Tibial artery (tissue), 4 donors: ENCODE measurements at places on chromosomes 6 and 20.
A peak's percentile ranks its signal among the peaks of the same experiment; 100 is the strongest.

- H3K4me1 ChIP-seq, result no peaks in the 10 kb centered on the region
- no peaks in the 10 kb centered on the region for H3K27me3 ChIP-seq
- no peak overlapping the region for H3K4me3 ChIP-seq
- peak; percentile 47 for DNase-seq
- no peaks in the 10 kb centered on the region for H3K36me3 ChIP-seq
These were observed 35.1 kb upstream of the ANKEF1 start for GRCh38 chr20:9999645-10000044.

DNA sequence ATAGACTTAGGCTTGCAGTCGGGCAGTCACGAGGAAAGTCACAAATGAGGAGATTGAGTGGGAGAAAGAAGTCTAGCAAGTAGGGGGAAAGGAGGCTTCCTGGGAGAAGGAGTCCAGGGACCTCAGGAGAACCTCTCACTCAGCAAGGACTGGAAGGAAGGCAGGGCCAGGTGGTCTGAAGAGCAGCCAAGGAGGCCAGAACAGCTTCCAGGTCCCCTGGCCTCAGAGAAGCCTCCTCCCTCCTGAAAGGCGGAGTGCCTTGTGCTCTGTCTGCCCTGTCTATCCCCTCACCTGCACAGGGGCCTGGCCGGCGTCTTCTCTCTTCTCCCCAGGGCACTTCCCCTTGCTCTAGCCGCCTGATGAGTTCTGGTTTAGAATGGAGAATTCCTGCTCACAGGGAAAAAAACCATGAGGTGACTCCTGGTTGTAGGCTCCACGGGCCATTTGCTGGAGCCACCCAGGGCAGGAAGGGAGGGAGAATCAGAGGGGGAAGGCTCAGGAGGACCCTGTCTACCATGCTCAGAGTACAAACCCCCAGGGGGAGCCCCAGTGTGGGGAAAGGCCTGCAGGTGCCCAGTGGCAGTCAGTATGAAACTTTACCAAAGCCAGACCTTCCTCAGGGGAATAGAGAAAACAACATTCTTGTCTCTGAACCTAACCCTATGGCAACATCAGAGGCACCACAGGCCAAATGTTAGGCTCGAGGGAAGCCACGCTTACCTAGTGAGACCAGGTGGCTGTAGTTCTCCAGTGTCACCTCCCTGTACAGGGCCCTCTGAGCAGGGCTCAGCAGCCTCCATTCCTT, 11.2 kb downstream of the ZNF337 start:
- no peak overlapping the region for H3K27ac ChIP-seq
- DNase-seq, result no peak
- no peaks in the 10 kb centered on the region for H3K27me3 ChIP-seq
- H3K4me1 ChIP-seq, result no peaks in the 10 kb centered on the region
- peaks cover 63% of the 10 kb centered on the region for H3K36me3 ChIP-seq

GRCh38 chr20:51383891-51384510, 158.5 kb downstream of the NFATC2 start:
- H3K36me3 ChIP-seq, result no peaks in the 10 kb centered on the region
- H3K4me3 ChIP-seq, result no peak overlapping the region
- no peak overlapping the region for H3K27ac ChIP-seq
- no peaks in the 10 kb centered on the region for H3K27me3 ChIP-seq
- no peak for DNase-seq

DNA sequence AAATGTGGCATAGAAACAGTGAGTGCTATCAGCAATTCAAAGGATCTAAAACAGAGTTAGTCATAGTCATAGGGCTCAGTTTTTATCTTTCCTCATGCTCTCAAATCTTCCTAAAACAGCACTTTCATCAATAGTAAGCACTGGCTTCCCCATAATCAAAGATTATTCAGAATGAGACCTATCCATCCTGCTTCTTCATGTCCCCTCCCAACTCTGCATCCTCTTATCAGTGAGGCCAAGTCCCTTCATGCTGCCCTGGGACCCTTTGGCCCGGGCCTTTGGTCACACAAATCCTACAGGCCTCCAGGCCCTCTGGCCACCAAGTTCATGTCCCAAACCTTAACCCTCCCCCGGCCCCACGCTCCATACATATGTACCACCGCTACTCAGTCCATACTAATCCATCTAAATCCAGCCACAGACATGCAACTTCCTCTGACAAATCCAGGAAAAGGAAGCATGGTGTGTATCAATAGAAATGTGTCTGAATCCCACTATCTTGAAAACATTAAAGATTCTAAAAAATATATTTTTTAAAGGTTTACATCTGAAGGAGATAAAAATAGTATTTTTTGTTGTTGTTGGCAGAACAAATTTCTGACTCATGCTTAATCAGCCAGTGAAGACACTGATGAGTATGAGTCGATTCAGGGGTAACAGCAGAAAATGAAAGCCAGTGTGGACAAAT, 143.5 kb downstream of the PDE7B start:
- no peaks in the 10 kb centered on the region for H3K36me3 ChIP-seq
- H3K4me3 ChIP-seq, result no peak overlapping the region
- no peak overlapping the region for H3K27ac ChIP-seq

DNA sequence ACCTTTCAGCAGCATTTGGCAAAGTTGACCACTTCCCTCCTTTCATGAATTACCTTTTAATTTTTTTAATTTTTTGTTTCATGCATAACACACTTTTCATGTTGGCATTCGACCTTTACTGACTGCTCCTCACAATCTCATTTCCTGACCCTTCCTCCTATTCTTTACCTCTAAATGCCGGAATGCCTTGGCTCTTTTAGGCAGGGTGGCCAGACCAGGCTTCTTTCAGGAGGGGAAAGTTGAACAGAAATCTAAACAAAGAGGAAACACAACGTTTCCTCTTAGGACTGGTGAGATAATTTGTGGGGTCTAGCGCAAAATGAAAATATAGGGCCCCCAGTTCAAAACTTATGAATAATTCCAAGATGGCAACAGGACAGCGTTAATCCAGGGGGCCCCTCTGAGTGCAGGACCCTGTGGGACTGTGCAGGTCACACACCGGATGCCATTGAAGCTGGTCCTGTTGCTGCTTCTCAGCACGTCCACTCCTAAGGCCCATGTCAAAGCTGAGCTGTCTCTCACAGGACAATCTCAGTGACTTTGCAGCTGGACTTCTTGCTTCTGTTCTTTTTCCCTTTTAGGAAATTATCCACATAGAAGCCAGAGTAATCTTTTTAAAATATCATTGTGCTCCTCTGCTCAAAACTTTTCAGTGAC, 313.8 kb downstream of the HDGFL1 start:
- H3K27ac ChIP-seq, result no peak overlapping the region
- no peaks in the 10 kb centered on the region for H3K36me3 ChIP-seq

GRCh38 chr20:16451982-16452381, 121.3 kb downstream of the KIF16B start:
- no peaks in the 10 kb centered on the region for H3K27me3 ChIP-seq
- peak overlapping the region; percentile 10 for H3K27ac ChIP-seq
- no peak overlapping the region for H3K4me3 ChIP-seq
- H3K4me1 ChIP-seq, result no peaks in the 10 kb centered on the region

GRCh38 chr6:154865291-154865690, 129.8 kb upstream of the TIAM2 start:
- H3K4me3 ChIP-seq, result no peak overlapping the region
- no peaks in the 10 kb centered on the region for H3K4me1 ChIP-seq
- no peaks in the 10 kb centered on the region for H3K36me3 ChIP-seq
- DNase-seq, result no peak
- no peak overlapping the region for H3K27ac ChIP-seq
- H3K27me3 ChIP-seq, result no peaks in the 10 kb centered on the region

DNA sequence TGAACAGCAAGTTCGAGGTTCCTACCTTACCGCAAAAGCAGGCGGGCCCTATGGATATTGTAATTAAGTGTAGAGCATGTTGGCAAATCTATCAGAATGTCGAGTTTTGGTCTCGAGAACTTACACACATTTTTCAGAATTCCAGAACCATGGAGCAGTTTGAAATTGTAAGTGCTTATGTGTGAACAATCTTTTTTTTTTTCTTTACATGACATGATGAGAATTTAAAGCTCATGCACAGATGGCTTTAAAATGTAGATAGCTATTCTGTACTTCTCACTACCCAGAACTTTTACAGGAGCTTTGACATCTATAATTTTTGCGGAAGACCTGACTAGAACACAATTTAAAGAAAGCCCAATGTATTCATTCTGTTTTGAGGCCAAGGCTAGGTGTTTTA, 117.8 kb upstream of the RSPO3 start:
- no peaks in the 10 kb centered on the region for H3K27me3 ChIP-seq
- no peaks in the 10 kb centered on the region for H3K4me1 ChIP-seq
- no peaks in the 10 kb centered on the region for H3K36me3 ChIP-seq
- H3K27ac ChIP-seq, result no peak overlapping the region
- H3K4me3 ChIP-seq, result no peak overlapping the region
- no peak for DNase-seq

DNA sequence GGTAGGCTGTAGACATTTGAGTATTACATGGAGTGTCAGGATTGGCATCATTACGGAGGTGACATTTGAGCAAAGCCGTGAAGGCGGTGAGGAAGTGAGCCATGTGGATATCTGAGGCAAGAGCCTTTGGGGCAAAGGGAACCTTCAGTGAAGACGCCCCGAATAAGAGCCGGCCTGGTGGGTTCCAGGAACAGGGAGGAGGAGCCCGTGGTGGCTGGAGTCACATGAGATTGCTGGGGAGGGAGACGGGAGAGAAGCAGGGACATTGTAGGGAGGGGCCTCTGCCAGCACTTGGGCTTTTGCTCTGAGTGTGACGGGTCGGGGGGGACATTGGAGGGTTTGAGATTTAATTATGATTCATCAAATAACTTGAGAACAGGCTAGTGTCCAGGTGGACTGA, 78.3 kb downstream of the PHACTR3 start:
- DNase-seq, result no peak
- no peak overlapping the region for H3K27ac ChIP-seq
- H3K36me3 ChIP-seq, result no peaks in the 10 kb centered on the region
- H3K4me3 ChIP-seq, result no peak overlapping the region
- no peaks in the 10 kb centered on the region for H3K4me1 ChIP-seq
- H3K27me3 ChIP-seq, result no peaks in the 10 kb centered on the region

DNA sequence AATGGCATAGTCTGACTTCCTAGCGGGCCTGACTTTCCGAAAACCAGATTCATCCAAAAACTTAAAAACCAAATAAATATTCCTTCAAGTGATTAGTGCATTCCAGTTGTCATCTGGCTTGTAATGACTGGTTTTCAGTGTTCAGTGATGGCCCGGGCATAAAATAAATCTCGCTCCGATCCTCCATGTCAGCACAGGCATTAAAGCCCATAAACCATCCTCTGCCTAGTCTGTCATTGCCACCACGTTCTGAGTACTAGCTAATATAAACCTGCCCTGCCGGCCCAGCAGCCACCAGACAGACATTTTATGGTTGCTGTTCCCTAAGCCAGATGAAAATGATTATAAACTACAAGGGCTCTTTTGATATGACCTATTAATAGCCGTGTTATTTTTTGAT, 232.3 kb upstream of the GMDS start:
- DNase-seq, result no peak
- H3K27ac ChIP-seq, result peak overlapping the region; percentile 47
- H3K4me1 ChIP-seq, result peaks cover 11% of the 10 kb centered on the region
- H3K36me3 ChIP-seq, result no peaks in the 10 kb centered on the region

DNA sequence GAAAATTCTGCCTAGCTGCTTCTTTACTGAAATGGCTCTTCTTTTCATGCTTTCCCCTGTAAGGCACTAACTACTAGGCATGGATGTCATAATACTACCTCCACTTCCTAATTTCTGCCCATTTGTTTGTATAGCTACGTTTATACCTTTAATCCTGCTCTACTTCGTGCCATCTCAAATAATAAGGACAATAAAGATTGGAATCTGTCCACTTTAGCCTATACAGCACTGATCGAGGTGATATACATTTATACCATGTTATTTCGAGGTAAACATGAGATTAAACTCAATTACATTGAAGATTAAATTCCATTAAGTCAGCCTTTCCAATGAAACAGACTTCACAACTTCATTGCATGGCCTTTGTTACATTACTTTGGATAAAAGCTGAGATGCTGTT, 390.6 kb upstream of the MARCKS start:
- no peaks in the 10 kb centered on the region for H3K27me3 ChIP-seq
- H3K4me3 ChIP-seq, result no peak overlapping the region
- DNase-seq, result no peak
- H3K36me3 ChIP-seq, result no peaks in the 10 kb centered on the region

DNA sequence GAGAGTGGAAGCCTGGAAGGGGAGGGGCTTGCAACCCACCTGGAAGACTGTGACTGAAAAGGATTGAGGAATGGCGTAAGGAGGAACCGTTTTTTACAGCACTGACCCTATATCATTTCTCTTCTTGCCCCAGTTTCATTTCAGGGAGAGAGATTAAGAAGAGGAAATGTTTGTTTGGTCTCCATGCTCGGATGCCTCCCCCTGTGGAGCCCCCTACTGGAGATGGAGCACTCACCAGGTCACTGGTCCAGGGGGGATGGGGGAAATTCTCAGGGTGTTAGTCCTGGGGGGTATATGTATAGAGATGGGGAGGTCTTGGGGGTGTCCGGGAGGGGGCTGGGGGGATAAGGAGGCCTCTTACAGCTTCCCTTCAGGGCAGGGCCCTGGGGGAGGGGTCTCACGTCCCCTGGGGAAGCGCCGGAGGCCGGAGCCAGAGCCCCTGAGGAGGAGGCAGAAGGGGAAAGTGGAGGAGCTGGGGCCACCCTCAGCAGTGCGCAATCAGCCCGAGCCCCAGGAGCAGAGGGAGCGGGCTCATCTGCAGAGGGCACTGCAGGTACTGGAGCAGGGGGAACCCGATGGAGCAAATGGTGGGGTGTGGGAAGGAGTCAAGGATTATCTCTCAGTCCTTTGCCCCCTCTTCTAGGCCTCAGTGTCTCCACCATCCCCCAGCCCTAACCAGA, 3.2 kb downstream of the CUTA start:
- H3K36me3 ChIP-seq, result peaks cover 44% of the 10 kb centered on the region
- DNase-seq, result no peak
- no peaks in the 10 kb centered on the region for H3K27me3 ChIP-seq
- no peak overlapping the region for H3K4me3 ChIP-seq

- H3K4me3 ChIP-seq, result no peak overlapping the region
- H3K4me1 ChIP-seq, result no peaks in the 10 kb centered on the region
- no peak overlapping the region for H3K27ac ChIP-seq
- H3K36me3 ChIP-seq, result no peaks in the 10 kb centered on the region
- H3K27me3 ChIP-seq, result no peaks in the 10 kb centered on the region
These were observed 412.5 kb downstream of the GJA1 start for GRCh38 chr6:121847806-121848522.

DNA sequence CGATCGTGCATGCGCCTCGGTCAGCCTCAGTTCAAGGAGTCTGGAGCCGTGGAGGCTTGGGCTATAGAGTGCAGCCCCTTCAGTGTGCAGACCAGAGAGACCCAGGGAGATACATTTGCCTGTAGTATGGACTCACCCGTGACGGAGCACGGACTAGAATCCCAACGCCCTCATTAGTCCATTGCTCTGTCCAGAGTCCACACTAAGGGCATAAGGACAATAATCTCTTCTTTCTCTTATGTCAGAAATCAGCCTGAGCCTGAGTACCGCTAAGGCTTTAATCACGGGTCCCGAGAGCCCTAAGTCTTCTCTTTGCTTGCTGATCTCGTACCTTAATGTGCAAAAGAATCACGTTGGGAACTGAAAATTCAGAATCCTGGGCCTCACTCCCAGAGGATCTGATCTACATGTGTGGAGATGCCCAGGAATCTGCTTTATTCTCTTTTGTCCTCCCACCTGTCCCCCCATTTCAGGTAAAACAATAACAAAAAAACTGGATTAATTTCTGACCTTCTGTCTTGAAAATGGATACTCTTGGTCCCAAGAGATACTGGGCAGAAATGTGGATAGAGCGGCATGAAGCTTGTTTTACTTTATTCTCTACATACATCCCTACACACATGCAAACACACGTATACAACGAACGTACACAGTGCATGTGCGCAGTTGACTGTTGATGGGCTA, 671 bp downstream of the BPHL start:
- peak overlapping the region; percentile 83 for H3K27ac ChIP-seq
- H3K4me3 ChIP-seq, result peak overlapping the region; percentile 82
- no peaks in the 10 kb centered on the region for H3K4me1 ChIP-seq
- H3K36me3 ChIP-seq, result peaks cover 14% of the 10 kb centered on the region
- DNase-seq, result no peak
